Natural killer cell (primary cell): ENCODE measurements at places on chromosomes 4 and X.
A peak's percentile ranks its signal among the peaks of the same experiment; 100 is the strongest.

- DNase-seq = no peak
These were observed 15.3 kb downstream of the NOP14 start for GRCh38 chr4:2947926-2948325.

DNA sequence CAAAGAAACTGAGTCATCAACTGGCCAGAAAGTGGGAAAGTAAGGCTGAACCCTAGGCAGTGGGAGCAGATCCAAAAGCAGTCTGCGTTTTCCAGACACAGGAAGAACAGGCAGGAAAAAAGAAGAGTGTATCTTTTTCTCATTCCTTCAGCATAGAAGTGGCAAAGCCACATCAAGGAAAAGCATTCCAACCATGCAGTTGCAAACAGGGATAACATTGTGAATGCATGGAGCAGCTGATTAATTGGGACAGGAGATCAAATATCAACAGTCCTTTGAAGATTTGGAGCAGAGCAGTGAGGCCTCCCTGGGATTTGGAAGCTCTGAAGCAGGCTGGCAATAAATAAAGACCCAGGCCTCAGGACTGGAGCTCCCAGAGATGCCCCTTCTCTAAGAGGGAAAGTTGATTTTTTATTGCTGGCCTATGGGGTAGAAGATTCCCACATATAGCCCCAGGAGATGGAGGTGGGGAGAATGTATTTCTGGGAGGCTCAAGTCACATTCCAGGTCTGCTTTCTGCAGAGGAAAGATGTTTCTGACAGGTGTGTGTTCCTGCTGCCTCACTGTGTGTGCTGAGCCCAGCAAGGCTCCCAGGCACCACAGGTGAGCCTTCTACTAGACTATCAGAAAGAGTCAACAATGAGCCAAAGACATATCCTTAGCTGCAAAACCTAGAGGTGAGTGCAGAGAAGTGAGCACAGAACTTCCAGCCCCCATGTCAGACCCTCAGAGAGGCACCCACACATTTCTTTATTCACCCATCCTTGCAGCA lies 222.5 kb downstream of the RAB28 start:
- no peak for DNase-seq

- DNase-seq = no peak
These were observed 6.8 kb upstream of the MOB1B start for GRCh38 chr4:70895405-70895804.

GRCh38 chr4:76545226-76545884 lies 110.3 kb downstream of the SHROOM3 start:
- peak; percentile 7 for DNase-seq

DNA sequence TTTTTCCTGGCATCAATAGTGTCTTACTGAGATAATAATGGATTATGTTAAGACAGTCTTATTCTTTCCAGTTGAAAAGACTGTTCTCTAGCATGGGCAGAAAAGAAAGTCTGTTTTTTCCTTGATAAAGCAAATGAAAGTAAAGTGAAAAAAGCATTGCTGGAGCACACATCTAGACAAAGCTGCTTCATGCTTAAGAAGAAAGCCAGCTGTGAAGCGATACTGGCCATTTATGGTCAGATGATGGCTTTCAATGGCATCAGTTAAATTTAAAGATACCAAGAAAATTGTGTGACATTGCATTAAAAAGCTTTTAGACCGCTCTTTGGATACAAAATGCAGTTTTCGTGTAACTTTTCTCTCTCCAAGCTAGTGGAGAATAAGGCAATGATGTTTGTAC lies 242.1 kb upstream of the TRAM1L1 start:
- DNase-seq = no peak

GRCh38 chr4:156775813-156776212 lies 195.8 kb downstream of the PDGFC start:
- DNase-seq = no peak

GRCh38 chrX:74800062-74800461 lies 125.2 kb downstream of the NEXMIF start:
- DNase-seq = no peak

GRCh38 chr4:124321364-124321763 lies 391.2 kb downstream of the ANKRD50 start:
- DNase-seq = no peak

- no peak for DNase-seq
These were observed 158.0 kb downstream of the REPS2 start for GRCh38 chrX:17104433-17104832.

GRCh38 chr4:972651-973424 lies 531 bp downstream of the DGKQ start:
- DNase-seq = peak; percentile 60

GRCh38 chr4:174375422-174375821 lies 91.7 kb downstream of the CEP44 start:
- DNase-seq = no peak

DNA sequence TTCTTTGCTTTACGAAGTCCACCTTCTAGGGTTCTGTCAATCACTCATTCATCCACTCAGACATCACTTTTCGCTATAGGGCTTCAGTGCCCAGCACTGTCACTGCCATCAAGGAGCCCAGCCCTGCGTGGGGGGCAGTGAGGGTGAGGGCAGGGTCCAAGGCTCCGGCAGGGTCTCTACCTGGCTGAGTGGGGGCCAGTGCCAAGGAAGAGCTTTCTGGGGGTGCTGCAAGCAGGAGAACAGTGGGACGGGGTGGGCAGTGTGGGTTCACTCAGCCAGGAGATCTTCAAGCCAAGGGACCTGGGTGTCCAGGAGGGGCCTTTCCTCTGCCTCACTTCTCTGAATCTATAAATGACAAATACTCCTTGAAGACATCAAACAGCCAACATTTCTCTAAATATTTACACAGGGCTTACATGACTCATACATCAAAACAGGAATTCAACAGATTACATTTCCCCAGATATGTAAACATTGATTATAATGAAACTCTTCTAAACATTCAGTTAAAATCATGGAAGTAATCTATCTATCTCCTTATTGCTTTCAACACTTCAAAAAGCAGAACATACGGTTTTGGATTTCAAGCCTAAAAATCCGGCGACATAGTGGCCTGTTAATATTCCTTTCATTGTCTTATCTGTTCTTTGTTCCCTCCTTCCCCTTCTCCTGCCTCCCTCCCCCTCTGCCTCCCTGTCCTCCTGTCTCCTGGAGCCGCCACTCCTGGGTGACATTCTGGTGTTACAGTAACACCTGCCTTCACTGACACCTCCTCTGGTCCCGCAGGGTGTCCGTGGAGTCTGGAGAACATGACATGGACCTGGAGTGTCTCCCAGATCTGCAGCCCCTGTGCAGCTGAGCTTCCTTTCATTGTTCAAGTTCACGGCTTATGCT lies 94.4 kb upstream of the ADRA2C start:
- no peak for DNase-seq

- no peak for DNase-seq
These were observed 230.3 kb upstream of the PCDH18 start for GRCh38 chr4:137762591-137762990.

GRCh38 chrX:154750301-154751202 lies at the start of gene GAB3:
TSS of gene GAB3 (minus strand) at chrX:154751077. CDS start at chrX:154751025, 52 bp downstream.
- peak; percentile 46 for DNase-seq

DNA sequence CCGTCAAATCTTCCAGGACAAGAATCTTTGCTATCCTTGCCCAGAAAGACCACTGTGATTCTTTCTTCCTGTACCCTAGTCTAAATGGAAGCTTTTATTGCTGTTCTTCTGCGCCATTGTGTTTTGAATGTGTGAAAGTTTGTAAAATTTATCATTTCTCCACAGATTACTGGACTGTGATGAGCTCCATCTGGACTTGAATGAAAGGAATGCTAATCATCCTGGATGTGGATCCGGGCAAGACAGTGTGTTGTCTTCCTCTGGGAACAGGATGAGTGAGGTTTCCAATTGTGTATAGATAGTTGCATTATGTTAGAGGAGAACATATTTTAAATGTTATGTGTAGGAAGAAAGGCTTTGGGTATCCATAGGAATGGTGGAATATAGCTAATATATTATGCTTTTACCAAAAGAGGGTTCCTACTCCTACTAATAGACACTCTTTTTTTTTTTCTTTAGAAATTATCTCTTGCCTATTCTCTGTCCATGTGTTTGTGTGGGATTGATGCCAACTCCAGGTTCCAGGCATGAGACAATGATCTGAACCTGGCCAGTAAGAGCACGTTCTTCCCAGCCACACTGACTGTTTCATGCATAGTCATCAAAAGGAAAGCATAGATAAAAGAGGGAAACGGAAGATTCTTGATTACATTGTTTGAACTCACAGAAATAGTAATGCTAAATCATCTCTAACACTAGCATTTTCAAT lies 803.6 kb upstream of the ADGRL3 start:
- no peak for DNase-seq

DNA sequence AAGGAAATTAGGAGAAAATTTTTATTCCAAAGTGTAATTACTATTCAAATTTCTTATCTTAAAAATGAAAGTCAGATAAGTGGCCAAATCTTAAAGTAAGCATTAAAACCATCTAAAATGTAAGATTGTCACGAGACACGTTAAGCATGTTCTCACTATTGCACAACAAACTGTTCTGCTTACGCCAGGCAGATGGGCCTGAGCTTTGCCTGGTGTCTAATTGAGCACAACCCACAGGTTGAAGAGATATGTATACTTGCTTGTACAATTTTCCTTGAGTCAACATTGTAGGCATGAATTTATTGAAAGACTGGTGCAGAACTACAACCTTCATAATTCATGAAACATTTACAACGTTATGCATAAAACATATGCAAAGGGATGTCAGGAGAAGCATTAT lies 3.9 kb downstream of the RNF128 start:
- no peak for DNase-seq

GRCh38 chrX:38192007-38192810 lies 28.5 kb downstream of the SRPX start:
- peak; percentile 12 for DNase-seq

DNA sequence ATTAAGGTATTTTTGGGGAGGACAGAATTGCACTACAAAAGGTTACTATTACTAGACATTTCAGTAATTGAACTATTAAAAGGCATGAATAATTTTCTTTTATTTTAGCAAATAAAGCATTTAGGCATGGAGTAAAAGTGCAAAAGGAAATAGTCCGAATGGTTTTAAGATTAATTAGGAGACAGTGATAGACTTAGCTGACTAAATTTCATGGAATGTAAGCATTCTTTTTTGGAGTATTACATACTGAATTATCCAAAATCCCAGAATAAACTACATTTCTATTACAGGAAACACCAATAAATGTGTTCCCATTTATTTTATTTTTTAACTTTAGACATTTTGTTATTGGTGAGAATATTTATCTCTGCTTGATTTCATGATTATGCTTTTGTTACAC lies 30.7 kb upstream of the MAP9 start:
- DNase-seq = no peak

GRCh38 chrX:68832101-68832416 lies 3.2 kb downstream of the EFNB1 start:
- no peak for DNase-seq

DNA sequence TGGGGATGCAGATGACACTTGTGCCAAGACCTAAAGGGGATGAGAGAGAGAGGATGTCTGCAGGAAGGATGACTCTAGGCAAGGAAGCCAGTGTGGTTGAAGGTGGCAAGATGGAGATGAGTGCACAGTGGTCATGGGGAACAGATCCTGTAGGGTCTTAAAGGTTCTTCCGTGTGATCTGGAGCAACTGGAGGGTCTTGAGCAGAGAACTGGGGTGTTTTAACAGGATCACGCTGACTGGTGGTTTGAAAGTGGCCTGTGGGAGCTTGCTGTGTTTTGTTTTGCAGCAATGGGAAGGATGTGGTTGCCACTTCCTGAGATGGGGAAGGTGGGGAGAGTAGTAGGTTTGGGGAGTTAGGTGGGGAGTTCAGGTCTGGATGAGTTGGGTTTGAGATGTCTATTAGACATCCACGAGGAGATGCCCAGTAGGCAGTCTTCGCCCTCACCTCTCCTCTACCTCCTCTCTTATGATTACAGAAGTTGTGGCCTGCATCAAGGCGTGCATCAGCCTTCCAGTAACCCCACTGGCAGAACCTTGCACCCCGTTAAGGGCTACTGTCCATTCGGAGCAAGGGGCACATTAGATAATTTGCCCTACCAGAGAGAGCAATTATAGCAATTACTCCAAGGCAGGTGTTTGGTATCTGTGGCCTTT lies 1.4 kb upstream of the STBD1 start:
- no peak for DNase-seq

DNA sequence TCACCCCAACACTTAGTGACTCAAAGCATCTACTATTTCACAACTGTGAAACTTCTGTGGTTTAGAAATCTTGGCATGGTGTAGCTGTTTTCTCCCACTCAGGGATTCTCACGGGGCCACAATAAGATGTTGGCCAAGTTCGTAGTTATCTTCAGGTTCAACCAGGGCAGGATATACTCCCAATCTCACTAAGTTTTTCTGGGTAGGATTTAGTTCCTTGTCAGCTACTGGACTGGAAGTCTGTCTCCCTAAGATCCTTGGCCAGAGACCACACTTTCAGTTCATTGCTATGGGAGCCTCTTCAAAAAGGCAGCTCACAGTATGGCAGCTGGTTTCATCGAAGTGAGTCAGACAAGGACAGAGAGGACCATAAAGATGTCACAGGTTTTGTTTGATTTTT lies 111.7 kb upstream of the PDHA2 start:
- no peak for DNase-seq

DNA sequence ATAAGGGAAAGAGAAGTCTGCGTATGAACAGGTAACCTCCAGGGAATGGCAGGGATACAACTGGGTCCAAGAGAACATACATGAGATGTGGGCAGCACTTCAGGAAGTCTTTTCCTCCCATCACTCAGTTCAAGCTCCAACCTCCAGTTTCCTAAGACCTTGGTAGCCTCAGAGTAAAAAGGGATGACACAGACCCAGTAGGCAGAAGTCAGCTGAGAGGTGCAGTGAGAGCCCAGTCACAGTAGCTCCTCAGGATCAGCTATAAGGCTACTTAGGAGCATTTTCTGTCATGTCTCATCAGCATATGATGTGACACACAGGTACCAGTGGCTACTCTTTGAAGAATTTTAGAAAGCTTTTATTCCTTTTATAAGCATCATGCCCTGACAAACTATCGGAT lies 12.5 kb upstream of the STS start:
- DNase-seq = no peak

DNA sequence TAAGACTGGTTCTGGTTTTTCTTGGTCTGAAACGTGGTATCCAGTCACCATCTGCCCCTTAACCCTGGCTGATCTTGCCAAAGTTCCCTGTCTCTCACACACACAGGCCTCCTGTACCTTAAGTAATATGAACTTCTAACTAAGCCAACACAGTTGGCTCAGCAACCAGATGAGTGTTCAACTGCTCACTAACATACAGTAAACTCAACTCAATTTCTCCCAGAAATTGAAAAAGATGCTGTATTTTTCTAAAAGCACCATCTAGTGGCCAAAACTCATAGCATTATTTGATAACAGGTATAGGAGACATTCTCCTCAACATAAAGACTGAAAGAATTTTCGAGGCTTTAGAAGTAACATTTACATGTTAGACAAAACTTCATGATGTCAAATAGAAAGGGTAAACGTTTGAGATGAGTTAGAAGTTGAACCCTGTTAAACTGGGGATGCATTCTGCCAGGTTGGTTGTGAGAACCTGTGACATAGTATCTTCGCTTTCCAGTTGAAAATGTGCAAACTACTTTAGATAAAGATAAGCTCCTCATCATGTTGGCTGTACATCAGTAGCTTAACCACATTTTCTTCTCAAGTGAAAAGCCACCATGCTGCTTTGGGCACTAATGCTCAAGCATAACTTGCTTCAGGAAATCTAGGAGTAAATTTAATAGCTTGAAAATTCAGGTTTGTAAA lies 31.2 kb downstream of the CCNI start:
- DNase-seq = no peak

- DNase-seq = no peak
These were observed 24.6 kb downstream of the PIGG start for GRCh38 chr4:523601-524000.

- no peak for DNase-seq
These were observed 66.8 kb downstream of the SOWAHB start for GRCh38 chr4:76830964-76831703.
